ENCODE measurements at places on chromosomes 16 and 17.

GRCh38 chr17:59572301-59572924, 7.0 kb downstream of the DHX40 start:
- peak; percentile 68 for DNase-seq
- peak overlapping the region; percentile 43 for H3K27ac ChIP-seq
- no peaks in the 10 kb centered on the region for H3K36me3 ChIP-seq
- no peaks in the 10 kb centered on the region for H3K27me3 ChIP-seq

DNA sequence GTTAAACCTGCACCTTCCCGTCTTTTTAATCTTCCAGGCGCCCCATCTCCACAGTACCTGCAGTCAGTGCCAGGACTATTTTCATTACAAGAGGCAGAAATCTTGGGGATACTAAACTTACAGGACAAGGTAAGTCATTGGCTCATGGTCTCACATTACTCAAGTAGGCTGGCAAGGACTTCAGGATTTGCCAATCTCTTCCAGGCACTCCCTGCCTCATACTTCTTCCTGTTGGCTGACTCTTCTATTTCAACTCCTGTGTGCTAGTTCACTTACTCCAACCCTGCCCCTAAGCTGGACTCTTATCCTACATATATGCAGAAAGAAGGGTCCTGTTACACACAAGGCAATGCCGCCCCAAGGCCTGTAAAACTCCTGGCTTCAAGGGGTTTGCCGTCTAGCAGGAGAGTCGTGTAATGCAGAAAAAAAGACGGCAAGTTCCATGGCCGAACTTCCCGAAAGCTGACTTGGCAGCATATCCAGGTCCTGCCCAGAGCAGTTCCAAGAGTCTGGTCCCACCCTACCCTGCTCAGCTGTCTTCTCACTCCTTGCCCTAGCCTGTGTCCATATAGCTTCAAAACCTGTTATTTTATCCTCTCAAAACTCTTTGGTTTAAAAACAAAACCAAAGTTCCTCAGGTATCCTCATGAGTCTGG, 14.8 kb downstream of the ERN1 start:
- no peaks in the 10 kb centered on the region for H3K27me3 ChIP-seq
- H3K4me1 ChIP-seq, result peaks cover 19% of the 10 kb centered on the region
- no peaks in the 10 kb centered on the region for H3K36me3 ChIP-seq
- DNase-seq, result no peak

- no peak overlapping the region for H3K27ac ChIP-seq
- no peaks in the 10 kb centered on the region for H3K36me3 ChIP-seq
- DNase-seq, result peak; percentile 80
- H3K4me1 ChIP-seq, result peaks cover 3% of the 10 kb centered on the region
- H3K27me3 ChIP-seq, result no peaks in the 10 kb centered on the region
These were observed 41.3 kb downstream of the RBBP6 start for GRCh38 chr16:24580665-24581064.

GRCh38 chr16:22890976-22891375, 77.0 kb downstream of the HS3ST2 start:
- no peaks in the 10 kb centered on the region for H3K36me3 ChIP-seq
- no peaks in the 10 kb centered on the region for H3K27me3 ChIP-seq
- DNase-seq, result no peak
- H3K27ac ChIP-seq, result no peak overlapping the region

DNA sequence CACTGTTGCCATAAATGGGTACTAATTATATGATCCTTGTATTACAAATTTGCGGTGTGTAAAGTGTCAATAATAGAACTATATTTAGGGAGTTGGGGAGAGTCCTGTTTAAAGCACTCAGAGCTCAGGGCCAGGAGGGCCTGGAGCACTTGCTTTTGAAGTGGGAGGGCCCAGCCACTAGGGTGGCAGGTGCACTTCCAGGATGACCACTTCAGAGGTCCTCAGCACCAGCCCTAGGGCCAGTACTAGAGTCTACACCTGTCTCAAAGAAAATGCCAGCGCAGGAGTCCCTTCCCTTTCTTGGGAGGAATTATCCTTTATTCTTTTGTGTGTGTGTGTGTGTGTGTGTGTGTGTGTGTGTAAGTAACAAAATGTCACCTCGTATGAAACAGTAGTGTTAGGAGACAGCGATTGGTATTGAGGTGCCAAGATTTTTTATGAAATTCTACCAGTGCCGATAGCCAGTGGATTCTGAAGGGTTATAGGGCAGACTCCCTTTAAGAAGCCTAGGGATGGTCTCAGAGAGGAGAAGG, 31.9 kb downstream of the MYO18A start:
- H3K4me3 ChIP-seq, result peak overlapping the region; percentile 72
- no peak for DNase-seq
- H3K4me1 ChIP-seq, result peaks cover 26% of the 10 kb centered on the region
- no peaks in the 10 kb centered on the region for H3K27me3 ChIP-seq

- no peaks in the 10 kb centered on the region for H3K4me1 ChIP-seq
- no peak overlapping the region for H3K27ac ChIP-seq
- H3K27me3 ChIP-seq, result no peaks in the 10 kb centered on the region
- no peak overlapping the region for H3K4me3 ChIP-seq
- H3K36me3 ChIP-seq, result no peaks in the 10 kb centered on the region
These were observed 90.8 kb upstream of the COX10 start for GRCh38 chr17:13978478-13978877.

DNA sequence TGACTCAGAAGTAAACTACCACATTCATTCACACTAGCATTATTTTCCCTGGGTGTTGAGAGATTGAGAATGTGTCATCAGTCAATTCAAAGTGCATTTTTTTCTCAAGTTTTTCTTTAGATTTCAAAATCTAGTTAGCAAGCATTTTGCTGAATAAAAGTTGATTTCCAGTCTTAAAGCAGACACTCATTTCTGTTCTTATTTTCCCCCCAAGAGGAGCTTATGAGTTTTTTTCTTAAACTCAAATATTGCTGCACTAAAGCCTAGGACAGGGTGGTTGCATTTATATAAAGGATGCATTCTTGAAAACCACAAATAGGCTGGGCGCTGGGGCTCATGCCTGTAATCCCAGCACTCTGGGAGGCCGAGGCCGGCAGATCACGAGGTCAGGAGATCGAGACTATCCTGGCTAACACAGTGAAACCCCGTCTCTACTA, 15.3 kb downstream of the CDH3 start:
- no peak overlapping the region for H3K4me3 ChIP-seq
- H3K36me3 ChIP-seq, result no peaks in the 10 kb centered on the region
- peaks cover 7% of the 10 kb centered on the region for H3K27me3 ChIP-seq
- no peak for DNase-seq

DNA sequence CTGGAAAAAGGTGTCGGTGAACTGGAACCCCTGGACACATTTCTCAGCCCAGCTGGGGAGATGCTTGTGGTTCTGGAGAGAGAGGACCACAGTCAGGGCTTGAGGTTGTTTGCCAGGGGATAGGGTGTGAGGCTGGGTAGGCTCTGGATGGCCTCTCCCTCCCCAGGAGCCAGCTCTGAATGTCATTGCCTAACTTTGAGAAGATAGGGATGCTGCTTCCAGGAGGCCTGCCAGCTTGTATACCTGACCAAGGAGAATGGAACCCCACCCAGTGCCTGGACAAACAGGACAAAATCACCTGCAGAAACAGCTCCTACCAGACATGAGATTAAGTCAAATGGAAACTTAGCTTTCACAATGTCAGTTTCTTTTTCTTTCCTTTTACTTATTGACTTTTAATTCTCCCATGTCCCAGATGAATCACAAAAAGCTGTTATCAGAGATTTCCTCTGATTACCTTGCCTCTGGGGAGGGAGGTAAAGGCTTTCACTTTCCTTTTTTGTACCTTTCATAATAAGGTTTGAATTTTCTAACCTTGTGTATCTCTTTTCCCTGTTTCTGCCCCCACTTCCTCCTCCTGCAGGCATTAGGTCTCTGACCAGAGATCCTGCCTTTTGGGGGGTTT, 29.8 kb upstream of the PLLP start:
- no peak overlapping the region for H3K4me3 ChIP-seq
- H3K27me3 ChIP-seq, result peaks cover 5% of the 10 kb centered on the region
- DNase-seq, result peak; percentile 31
- H3K36me3 ChIP-seq, result no peaks in the 10 kb centered on the region
- H3K4me1 ChIP-seq, result peaks cover 10% of the 10 kb centered on the region
- no peak overlapping the region for H3K27ac ChIP-seq

DNA sequence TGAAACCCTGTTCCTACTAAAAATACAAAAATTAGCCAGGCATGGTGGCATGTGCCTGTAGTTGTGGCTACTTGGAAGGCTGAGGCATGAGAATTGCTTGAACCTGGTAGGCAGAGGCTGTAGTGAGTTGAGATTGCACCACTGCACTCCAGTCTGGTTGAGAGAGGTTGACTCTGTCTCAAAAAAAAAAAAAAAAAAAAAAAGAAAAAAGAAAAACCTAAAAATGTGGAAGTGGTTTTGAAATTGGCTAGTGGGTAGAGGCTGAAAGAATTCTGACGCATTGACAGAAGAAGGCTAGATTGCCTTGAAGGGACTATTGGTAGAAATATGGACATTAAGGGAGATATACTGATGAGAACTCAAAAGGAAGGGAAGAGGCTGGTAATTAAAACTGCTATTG, 33.6 kb upstream of the CPPED1 start:
- H3K4me1 ChIP-seq, result no peaks in the 10 kb centered on the region
- no peaks in the 10 kb centered on the region for H3K27me3 ChIP-seq
- no peak for DNase-seq
- H3K27ac ChIP-seq, result no peak overlapping the region

GRCh38 chr17:34366529-34367107, 3.6 kb upstream of the CCL1 start:
- peaks cover 9% of the 10 kb centered on the region for H3K27me3 ChIP-seq
- no peaks in the 10 kb centered on the region for H3K4me1 ChIP-seq
- H3K4me3 ChIP-seq, result no peak overlapping the region
- no peak overlapping the region for H3K27ac ChIP-seq

DNA sequence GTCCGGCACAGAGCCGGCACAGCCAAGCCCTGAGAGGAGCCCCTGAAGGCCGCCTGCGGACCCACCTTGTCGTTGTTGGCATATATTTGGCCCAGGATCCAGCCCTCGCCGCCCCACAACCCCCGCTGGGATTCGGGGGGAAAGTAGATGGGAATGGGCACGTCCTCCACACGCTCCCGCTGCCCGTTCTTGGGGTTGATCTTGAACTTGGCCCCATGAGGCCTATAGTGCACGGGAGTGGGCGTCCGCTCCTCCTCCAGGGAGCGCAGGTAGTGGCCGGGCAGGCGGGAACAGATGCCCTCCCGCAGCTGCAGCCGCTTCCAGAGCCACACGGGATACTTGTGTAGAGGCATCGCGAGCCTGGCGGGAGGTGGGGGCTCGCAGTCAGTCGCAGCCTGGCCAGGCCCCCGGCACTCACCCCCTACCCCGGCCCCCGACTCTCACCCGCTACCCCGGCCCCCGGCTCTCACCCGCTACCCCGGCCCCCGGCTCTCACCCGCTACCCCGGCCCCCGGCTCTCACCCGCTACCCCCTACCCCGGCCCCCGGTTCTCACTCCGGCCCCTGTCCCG, 387 bp downstream of the MRPL28 start:
- H3K36me3 ChIP-seq, result peaks cover 33% of the 10 kb centered on the region
- no peak overlapping the region for H3K27ac ChIP-seq
- peaks cover 7% of the 10 kb centered on the region for H3K4me1 ChIP-seq

DNA sequence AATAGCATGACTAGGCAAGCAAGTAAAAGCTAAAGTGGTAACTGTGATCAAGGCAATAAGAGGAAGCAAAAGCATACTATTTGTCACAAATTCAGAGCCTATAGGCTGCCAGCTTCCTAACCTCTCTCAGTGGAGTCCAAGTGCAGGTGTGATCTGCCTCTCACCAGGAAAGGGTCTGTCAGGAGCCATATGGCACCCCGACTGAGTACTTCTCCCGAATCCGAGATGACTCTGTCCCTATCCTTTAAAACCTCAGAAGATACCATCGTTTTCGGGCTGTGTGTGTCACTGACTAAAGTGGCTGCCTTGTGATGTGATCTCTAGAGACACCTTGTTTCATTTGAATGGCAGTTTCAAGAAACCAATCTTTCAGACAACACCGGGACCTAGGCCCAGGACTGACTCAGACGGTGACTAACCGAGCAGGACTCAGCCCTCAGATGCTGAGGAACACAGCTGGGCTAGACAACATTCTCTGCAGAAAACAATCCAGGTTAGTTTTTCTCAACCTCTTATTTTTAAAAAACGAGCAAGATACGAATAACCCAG, 63.6 kb downstream of the SMG6 start:
- H3K36me3 ChIP-seq, result peaks cover 19% of the 10 kb centered on the region
- peak; percentile 54 for DNase-seq
- H3K4me1 ChIP-seq, result peaks cover 84% of the 10 kb centered on the region
- peak overlapping the region; percentile 55 for H3K4me3 ChIP-seq
- H3K27ac ChIP-seq, result peak overlapping the region; percentile 99

GRCh38 chr17:20053361-20053964, 44.3 kb downstream of the SPECC1 start:
- H3K27me3 ChIP-seq, result peaks cover 13% of the 10 kb centered on the region
- H3K4me1 ChIP-seq, result no peaks in the 10 kb centered on the region
- H3K4me3 ChIP-seq, result no peak overlapping the region
- H3K27ac ChIP-seq, result no peak overlapping the region

DNA sequence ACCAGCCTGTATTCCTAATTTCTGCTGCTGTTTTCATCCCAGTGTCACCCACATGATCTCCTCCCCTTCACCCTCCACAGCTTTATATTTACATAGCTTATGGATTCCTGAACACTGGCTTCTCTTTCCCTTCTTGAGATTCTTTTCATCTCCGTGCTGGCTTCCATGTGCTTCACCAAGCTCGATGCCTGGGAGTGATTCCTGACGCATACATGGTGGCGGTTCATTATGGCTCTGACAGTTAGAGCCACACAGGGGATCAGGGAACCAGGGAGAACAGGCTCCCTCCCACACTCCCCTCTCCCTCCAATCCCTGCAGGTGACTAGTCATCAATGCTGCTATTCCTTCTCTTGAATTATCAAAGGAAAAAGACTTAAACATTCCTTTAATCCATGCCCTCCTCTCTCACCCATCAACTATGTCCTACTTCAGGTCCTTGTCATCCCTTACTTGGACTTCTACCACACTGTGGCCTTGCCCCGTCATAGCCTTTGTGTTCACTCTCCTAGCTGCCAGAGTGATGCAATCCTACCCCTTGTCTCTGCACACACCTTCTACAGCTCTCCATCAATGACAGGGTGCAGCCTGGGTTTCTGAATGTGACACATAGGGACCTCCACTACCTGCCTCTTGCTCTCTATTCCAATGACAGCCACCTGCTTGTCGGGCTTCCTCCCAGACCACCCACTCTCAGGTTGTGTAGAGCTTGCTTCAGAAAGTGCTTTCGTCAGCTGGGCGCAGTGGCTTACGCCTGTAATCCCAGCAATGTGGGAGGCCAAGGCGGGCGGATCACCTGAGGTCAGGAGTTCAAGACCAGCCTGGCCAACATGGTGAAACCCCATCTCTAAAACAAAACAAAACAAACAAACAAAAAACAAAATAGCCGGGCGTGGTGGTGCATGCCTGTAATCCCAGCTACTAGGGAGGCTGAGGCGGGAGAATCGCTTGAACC, 43.6 kb downstream of the MYH13 start:
- no peaks in the 10 kb centered on the region for H3K36me3 ChIP-seq
- no peak for DNase-seq
- H3K4me3 ChIP-seq, result no peak overlapping the region
- H3K4me1 ChIP-seq, result no peaks in the 10 kb centered on the region

GRCh38 chr16:56109205-56109604, 82.1 kb upstream of the GNAO1 start:
- H3K27ac ChIP-seq, result no peak overlapping the region
- H3K4me3 ChIP-seq, result no peak overlapping the region
- no peaks in the 10 kb centered on the region for H3K36me3 ChIP-seq
- no peaks in the 10 kb centered on the region for H3K27me3 ChIP-seq

- no peaks in the 10 kb centered on the region for H3K36me3 ChIP-seq
- H3K27ac ChIP-seq, result no peak overlapping the region
- no peaks in the 10 kb centered on the region for H3K4me1 ChIP-seq
- no peaks in the 10 kb centered on the region for H3K27me3 ChIP-seq
These were observed 53.8 kb upstream of the MTMR4 start for GRCh38 chr17:58568044-58568799.

Data from osteoblast (primary cell).